Inflammatory macrophage treated with lipopolysaccharide for 4 hours (primary cell): ENCODE measurements at places on chromosomes 4 and X.
A peak's percentile ranks its signal among the peaks of the same experiment; 100 is the strongest.

DNA sequence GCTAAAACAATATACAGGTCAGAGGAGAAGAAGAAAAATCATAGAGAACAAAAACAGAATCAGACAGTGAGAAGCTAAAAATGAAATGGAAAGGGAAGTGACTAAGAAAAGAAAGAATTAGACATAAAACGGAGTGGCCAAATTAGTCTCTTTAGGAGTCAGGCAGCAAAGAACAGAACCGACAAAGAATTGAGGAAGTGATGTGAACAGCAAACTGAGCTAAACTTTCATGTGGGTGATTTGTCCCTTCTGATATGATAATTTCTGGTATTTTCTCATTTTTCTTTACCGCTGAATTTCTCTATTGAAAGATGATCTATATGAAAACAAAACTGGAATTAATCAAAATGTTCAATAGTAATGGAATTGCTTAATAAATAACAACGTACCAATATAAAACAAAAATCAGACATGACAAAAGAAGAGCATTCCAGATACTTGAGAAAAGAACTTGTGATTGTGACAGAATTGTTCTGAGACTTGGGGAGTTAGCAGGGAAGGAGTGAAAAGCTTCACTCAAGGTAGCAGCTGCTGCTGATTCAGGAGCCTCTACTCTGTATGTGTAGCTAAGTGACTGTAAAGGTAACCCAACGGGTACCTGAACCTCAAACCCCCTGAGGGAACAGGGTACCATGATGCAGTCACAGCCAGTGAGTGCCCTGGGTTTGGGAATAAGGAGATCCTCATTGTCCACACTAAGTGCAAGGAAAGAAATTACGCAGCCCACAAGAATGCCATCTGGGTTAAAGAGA lies 8.8 kb downstream of the TAPT1 start:
- peak; percentile 64 for DNase-seq

DNA sequence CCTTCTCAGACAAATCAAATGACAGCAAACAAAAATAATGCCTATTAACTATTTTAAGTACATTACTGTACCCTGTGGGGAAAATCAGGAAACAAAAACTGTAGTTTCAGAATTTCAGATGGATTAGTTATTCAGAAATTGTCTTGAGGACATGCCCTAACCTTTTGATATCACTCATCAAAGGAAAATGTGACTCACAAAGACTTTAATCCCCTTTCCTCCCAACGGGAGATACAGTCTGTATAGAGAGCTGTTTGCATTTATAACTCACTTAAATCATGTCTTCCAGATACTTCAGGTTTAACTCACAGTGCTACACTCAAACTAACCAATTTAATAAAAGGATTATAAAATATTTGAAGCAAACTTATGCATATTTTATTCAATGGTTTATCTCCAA lies 304.0 kb downstream of the MAPK10 start:
- no peak for DNase-seq

- no peak for DNase-seq
Observed at GRCh38 chr4:140726776-140727500, 29.2 kb downstream of the TBC1D9 start.

DNA sequence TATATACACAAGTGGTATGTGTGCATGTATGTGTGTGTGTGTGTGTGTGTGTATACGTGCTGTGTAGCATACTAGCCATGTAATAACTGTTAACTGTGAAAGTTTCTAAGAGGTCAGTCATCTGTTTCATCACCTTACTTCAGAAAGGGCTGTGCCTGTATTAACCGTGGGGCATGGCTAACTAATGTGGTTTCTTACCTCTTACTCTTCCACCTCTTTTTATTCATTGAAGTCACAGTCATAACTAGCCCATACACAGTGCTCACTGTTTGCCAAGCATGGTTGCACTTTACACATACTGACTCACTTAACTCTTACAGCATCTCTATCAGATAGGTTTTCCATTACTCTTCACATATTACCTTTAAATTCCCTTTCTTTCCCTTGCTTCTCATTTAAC lies 23.7 kb upstream of the LRAT start:
- no peak for DNase-seq

- DNase-seq, result no peak
Observed at GRCh38 chrX:131778269-131779218, 234.7 kb downstream of the OR13H1 start.

DNA sequence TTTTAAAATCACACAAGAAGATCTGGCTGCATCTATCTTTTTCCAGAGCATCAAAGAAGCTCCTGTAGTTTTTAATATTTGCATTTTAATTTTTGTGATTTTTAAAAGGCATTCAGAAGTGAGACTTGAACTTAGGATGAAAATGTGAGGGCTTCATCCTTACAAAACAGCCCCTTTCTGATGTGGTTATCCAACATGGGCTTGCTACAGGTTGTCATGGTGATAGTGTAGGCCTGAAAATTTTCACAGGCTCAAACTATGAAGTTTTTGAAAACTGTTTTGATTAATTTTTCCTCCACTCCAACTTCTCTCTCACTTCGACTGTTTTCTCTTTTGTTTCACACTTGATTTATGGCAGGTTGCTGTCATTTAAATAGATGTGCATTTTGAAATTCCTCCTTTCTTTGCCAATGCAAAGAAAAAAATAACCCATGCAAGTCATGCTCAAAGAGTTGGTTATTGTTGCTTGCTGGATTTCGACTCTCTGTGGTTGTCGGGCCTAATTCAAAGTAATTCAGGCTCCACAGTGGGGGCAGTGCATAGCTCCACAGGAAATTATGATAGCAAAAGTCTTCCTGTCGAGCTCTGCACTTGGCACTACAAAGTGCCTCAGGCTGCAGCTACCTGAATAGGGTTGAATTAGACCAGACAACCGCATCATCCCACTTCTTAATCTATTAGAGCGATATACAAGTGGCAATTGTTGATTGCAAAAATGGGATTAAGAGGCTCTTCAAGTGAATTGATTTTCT lies 201.0 kb upstream of the GPR101 start:
- DNase-seq, result no peak

- DNase-seq, result peak; percentile 88
Observed at GRCh38 chr4:38804654-38805295, at the start of gene TLR1. TLR1 (minus strand) TSS chr4:38804791; CDS start chr4:38798831, 5,960 bp downstream.

GRCh38 chr4:168880811-168881595 lies 129.1 kb downstream of the CBR4 start:
- peak; percentile 93 for DNase-seq

DNA sequence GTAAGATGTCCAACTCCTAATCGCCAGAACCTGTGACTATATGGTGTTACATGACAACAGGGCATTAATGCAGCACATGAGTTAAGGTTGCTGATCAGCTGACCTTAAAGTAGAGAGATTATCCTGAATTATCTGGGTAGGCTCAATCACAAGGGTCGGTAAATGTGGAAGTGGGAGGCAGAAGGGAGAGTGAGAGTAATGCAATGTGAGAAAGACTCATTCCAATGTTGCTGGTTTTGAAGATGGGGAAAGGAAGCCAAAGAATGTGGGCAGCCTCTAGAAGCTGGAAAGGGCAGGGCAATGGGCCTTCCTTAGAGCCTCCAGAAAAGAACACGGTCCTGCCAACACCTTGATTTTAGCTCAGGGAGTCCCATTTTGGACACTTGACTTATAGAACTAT lies 67.4 kb downstream of the STX18 start:
- DNase-seq, result peak; percentile 62

GRCh38 chrX:9730752-9731151 lies 34.9 kb downstream of the GPR143 start:
- DNase-seq, result no peak

DNA sequence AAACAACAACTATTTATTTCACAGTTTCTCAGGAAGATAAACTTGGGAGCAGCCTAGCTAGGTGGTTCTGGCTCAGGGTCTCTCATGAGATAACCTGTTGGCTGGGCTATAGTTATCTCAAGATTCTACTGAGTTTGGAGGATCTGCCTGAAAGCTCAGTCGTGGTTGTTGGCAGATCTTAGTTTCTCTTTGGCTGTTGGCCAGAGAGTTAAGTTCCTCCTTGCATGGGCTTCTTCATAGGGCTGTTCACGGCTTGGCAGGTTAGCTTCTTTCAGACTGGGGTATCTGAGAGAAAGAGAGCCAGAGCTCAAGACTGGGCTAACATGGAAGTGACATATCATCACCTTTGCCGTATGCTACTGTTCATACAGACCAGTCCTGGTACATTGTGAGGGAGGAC lies 28.7 kb downstream of the SEC24B start:
- DNase-seq, result peak; percentile 1

- no peak for DNase-seq
Observed at GRCh38 chr4:182752158-182752910, 164.9 kb downstream of the DCTD start.

- DNase-seq, result peak; percentile 95
Observed at GRCh38 chr4:80058740-80059139, 14.3 kb downstream of the ANTXR2 start.

DNA sequence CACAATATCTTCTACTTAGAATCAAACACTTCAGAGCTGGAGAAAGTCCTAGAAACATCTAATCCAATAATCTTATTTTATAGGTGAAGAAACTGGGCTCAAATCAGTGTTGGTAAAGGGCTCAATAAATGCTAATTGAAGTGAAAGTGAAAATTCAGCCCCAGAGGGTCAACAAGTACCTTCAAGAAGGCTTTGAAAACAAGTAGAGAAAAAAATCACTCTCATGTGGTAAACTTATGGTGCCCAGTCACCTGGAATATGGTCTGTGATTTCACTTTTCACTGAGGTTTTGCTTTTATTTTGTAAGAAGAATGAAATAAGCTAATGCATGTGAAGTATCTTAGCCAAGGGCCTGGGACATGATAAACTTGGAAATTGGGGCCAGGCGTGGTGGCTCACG lies 29.1 kb upstream of the EIF4E start:
- no peak for DNase-seq

DNA sequence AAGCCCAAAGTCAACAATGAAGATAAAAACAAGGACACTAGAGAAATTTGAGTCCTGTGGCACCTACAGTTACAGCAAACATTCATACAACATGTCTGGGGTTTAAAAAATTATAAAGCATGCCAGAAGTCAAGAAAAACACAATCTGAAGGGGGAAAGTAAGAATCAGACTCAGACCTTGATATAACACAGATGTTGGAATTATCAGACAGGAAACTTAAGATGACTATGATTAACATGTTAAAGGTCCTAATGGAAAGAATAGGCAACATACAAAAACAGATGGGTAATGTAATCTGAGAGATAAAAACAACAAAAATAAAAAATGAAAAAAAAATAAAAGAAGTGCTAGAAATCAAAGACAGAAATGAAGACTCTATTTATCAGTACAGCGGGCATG lies 446.5 kb downstream of the SPRY1 start:
- no peak for DNase-seq

DNA sequence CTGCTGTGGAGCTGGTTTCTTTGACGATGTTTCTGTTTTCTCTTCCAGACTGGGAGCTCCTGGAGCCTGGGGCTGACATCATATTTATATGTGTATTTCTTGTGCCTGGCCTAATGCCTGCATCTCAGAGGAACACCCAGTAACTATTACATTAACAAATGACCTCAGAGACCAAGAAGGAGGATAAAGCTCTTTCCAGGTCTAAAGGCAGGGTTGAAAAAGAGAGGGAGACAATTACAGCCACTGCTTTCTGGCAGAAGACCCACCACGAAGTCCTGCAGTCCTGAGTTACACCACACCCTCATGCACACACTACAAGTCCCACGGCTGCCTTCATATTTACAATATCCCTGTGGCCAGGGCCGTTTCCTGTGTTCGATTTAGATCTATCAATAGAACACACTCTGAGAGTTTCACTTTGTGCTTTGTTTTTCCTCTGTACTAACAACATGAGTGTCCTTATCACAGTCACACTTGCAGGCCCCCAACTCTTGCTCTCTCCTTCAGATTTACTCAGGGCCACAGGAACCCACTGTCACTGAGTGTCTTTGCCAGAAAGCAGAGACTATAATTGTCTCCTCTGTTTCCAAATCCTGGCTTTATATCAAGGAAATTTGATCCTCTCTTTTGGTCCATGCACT lies 535.5 kb downstream of the MID1IP1 start:
- no peak for DNase-seq

DNA sequence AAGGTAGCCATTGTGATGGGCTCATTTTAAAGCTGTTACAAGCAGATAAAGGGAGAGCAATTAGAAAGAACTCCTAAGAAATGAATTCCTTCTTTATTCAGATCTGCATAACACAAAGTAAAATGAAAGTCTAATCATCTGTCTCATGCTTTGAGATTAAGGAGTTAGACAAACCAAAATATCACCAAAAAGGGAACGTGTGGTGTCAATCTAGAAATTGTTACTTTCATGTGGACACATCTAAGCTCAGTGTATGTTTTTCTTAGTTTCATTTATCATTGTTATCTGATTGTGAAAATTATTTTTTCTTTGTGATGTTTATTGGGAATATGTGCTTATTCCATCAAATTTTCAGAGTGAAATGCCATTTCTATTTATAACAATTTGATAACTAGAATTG lies 80.3 kb downstream of the BANK1 start:
- no peak for DNase-seq

- DNase-seq, result no peak
Observed at GRCh38 chr4:82618103-82618720, 56.4 kb upstream of the TMEM150C start.

GRCh38 chrX:1610166-1610565 lies 4.7 kb upstream of the ASMT start:
- no peak for DNase-seq

GRCh38 chrX:45056428-45057145 lies 144.1 kb downstream of the DIPK2B start:
- DNase-seq, result no peak

GRCh38 chr4:139028191-139028661 lies 12.6 kb downstream of the NOCT start:
- DNase-seq, result no peak

DNA sequence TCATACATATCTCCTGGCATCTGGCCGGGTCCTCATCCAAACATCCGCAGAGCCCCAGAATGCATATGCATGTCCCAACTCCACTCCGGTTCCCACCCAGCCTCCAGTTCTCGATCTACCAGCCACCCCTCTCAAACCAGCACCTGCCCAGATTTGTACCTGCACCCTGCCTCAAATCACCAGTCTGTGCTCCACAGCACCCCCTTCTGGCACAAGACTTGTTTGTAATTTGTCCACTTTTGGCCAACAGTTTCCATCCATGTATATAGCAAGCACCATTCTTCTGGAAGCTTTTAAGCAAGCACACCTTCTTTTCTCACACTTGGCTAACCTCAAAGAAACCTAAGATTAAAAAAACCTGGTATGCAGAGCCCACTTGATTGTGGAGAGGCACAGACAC lies 644.1 kb downstream of the MID1IP1 start:
- DNase-seq, result peak; percentile 30

GRCh38 chrX:74493806-74494205 lies 72.5 kb downstream of the SLC16A2 start:
- DNase-seq, result no peak

DNA sequence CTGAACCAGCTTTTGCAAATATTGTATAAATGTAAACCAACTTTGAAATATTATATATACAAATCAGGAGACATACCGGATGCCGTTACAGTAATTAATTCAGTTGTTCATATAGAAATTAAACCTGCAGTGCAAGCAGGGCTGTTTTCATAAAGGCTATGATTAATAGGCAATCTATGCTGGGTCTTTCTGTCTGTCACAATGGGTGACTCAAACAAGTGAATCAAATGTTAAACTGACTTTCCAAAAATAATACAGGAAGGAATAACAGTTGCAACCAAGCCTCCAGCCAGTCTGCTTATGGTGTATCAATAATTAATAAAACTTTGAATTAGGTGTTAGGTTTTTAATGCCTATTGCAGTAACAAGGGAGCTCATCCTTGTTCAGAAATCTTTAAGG lies 43.9 kb downstream of the GABRB1 start:
- no peak for DNase-seq
